Stimulated activated CD4-positive, alpha-beta T cell treated with anti-CD3 and anti-CD28 coated beads, Interleukin-4, amount 100 ng/mL, for 48 hours (primary cell): ENCODE measurements at places on chromosomes 1 and 21.

- no peak for DNase-seq
These were observed 11.7 kb upstream of the SYNC start for GRCh38 chr1:32714277-32714676.

DNA sequence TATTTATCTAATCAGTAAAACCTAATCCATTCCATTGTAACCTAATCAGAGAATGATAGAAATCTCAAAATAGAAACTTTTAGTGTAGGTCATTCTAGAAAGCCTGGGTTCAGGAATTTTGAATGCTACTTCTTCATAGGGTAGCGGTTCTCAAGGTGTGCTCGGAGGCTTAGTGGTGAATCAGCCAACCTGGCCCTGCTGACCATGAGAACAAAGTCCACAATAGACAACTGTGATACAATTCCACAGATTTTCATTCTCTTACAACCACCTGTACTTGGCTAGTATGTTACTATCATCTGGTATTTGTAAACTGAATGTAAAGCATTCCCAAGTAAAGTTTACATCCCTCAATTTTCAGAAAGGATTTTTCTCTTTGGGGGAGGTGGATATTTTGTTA, 7.5 kb upstream of the PUM1 start:
- no peak for DNase-seq

DNA sequence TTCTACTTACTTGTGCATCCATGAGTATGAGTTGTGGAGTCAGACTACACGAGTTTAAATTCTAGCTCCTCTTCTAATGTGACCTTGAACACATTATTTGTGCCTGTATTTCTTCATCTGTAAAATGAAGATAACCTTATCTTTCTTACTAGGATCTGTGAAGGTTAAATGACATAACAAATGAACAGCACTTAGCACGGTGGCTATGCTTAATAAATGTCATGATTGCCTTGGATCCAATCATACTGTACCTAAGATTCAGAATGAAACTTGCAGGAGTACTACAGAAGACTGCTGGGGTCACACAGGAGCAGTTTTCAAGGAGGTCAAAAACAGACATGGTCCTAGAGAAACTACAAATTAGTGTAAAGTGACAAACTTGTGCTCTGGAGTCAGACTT, 22.2 kb upstream of the ALG14 start:
- DNase-seq: no peak

DNA sequence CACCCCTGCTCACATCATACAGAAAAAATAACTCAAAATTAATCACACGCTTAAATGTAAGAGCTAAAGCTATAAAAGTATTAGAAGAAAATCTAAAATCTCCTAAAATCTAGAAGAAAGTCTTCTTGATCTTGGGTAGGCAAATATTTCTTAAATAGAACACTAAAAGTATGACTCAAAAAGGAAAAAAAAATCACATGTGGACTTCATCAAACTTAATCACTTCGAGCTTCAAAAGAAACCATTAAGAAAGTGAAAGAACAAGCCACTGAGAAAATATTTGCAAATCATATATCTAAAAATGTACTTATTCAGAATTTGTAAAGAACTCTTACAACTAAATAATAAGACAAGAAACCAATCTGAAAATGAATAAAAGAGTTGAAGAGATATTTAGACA, 32.7 kb downstream of the LRRC52 start:
- DNase-seq: no peak

DNA sequence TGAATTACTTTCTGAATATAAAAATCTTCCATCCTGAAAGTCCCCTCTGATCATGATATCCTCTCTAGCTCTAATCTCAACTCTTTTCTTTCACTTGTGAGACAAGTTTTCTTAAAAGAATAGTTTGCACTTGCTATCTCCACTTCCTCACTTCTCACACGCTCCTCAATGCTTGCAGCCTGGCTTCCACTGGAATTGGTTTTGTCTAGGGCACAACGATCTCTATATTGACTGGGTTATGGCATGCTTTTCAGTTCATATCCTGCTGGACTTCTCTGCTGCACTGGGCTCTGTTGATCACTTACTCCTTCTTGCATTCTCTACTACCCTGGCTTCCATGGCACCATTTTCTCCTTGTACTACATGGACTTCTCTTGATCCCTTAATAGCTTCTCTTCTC, 474 bp downstream of the FCRLA start:
- DNase-seq: no peak

DNA sequence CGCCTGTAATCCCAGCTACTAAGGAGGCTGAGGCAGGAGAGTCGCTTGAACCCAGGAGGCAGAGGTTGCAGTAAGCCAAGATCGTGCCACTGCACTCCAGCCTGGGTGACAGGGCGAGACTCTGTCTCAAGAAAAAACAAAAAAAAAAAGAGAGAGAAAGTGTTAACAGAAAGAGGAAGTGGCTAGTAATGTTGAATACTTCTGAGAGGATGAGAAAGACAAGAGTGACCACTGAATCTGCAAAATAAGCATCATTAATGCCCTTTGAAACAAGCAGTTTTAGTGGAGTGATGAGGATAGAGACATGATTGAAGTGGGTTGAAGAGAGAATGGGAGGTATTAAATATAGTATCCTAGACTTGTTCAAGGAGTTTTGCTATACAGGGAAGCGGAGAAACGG, 11.7 kb downstream of the MPZ start:
- no peak for DNase-seq

- no peak for DNase-seq
These were observed 55.4 kb downstream of the ARHGEF10L start for GRCh38 chr1:17594690-17595601.

- DNase-seq: peak; percentile 50
These were observed 5.8 kb downstream of the VWA1 start for GRCh38 chr1:1441002-1441888.

- DNase-seq: no peak
These were observed 103.3 kb downstream of the CYYR1 start for GRCh38 chr21:26469789-26470188.

GRCh38 chr1:30919025-30919881, 10.7 kb upstream of the SDC3 start:
- no peak for DNase-seq

- DNase-seq: no peak
These were observed 35.9 kb upstream of the CAMK1G start for GRCh38 chr1:209547626-209548025.

- DNase-seq: no peak
These were observed 9.9 kb upstream of the C1orf141 start for GRCh38 chr1:67144696-67145095.

- DNase-seq: no peak
These were observed 8.0 kb downstream of the TRNAU1AP start for GRCh38 chr1:28560886-28561285.
